ENCODE measurements at places on chromosomes 3 and 15.

DNA sequence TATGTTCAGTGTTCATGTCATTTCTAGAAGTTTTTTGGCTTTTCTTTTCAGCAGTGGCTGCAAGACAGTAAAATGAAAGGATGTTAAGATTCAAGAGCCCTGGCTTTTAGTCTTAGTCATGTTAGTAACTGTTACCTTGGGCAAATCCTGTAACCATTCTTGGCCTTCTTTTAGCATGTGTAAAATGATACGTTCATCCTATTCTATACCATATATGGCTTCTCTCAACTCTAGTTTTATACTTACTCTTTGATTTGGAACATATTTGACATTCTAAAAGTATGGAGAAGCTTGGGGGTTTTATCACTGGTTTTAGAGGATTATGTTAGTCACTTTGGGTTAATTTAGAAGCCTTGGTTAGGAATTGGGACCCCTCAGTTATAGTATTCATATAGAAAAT lies 20.1 kb downstream of the GTF2E1 start:
- no peak for DNase-seq

DNA sequence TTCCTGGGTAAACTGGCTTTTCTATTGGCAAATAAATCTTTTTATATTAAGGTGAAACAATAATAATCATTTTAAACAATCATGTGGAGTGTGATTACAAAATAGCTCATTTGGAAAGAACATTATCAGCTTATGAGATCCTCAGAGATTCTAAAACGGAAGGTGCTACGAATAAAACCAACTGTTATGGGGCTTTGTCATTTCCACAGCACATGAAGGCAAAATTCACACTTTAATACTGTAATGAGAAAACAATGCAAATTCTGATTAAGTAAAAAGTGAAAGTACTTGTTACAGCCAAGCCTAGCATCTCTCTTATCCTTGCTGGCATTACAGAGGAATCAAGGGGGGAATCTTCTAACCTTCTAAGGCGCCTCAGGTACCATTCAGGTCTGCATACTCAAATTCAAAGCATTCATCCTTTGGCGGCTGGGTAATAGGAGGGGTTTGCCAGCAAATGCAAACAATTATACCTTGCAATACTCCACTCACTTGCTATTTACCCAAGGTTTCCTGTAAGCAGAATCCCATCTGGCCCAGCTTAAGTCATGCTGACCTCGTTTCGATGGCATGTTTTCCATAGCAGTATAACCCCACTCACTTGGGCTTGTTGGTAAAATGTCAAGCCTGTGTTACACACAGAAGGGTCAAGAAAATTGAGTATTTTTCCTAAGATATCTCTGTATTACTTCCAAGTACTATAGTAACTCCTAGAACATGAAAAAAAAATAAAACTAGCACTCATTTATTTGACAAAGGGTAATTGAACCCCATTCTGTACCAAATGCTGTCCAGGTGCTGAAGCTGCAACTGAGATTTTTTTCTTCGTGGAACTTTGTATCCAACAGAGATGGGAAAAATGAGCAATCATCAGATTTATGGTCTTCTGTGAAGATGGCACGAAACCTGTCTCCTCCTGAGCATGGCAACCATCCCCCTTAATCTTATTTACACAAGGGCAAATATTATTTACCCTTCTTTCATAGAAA lies 183.7 kb upstream of the LMCD1 start:
- DNase-seq, result no peak

DNA sequence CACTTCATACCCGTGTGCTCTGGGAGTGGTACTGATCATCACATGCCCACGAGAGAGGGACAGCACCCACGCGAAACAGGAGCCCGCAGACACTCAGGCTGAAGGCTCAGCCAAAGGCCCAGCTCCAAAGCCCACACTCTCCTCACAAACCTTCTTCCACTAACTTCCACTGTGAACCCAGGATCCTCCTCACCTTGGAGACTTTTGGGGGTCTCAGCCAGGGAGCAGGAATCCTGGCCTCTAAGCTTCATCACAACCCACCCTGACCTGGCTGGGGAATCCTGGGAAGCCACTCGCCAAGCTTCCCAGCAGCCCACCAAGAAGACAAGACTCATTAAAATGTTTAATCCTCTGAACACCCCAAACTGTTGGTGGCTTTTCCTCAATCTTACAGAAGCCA lies 421.2 kb downstream of the OCA2 start:
- no peak for DNase-seq

DNA sequence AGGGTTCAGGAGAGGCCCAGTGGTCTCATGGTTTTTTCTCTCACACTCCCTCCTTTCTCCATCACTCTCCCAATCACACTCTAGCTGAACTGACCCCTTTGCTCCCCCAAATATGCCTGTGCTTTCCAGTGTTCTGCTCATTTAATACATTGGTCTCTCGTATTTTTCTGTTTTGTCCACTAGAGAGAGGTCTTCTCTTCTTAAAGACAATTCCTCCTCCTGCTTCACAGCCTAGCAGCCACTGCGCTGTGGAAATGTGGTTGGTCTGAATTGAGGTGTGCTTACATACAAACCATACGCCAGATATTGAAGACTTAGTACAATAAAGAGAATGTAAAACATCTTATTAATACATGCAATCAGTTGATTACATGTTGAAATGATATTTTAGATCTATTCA lies 60.6 kb upstream of the XCR1 start:
- peak; percentile 82 for DNase-seq

DNA sequence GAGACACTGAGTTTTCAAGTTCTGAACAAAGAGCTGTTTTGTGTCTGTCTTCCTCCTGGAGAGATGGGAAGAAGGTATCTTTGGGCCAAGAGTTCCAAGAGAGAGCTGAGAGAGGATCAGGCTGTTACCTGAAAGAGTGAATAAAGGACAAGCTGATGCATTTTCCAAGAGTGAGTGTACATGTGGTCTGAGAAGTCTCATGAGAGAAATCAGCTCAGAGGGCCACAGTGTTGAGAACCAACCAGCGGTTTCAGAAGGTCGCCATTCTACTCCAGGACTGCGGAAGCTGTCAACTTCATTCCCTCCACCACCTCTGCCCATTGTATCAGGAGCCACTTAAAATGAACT lies 42.7 kb upstream of the PPP2R3A start:
- DNase-seq, result no peak

DNA sequence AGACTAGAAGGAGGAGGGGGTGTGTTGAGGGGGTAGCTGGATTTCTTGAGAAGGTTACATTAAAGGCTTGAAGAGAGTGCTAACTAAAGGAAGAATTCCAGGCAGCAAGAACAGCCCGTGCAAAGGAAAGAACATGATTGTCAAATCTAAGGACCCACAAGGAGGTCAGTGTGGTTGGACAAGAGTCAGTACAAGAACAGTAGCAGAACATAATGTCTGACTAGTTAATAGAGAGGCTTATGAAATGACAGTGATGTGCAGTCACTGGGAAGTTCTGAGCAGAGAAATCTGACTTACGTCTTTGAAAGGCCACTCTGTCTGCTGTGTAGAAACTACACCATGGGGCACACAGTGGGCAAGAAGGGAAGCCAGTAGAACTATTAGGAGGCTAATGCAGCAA lies 19.8 kb upstream of the RBMS3 start:
- DNase-seq, result no peak

DNA sequence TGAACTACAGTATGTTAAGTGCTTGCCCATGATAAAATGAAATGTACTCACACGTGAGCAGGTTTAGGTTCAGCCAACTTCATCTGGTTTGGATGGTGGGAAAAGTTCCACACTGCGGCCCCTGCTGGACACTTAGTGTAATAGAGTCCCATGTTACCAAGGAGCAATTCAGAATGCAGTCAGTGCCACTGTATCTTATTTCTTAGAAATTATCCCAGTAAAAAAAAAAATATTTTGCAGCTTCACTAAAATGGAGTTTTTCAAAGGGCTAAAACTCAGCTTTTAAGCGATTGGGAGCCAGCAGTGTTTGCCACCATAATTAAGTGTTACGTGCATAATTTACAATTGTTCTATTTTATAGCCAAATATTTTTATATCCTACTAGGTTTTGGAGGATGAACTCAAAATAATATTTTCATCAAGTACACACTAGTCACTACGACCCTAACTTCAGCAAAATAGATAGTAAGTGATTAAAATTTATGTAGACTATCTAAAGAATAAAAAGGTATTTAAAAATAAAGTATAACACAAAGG lies 371.7 kb upstream of the GBE1 start:
- DNase-seq, result peak; percentile 49

- no peak for DNase-seq
Observed at GRCh38 chr15:98431171-98431570, 217.2 kb upstream of the IGF1R start.

Measured in inflammatory macrophage treated with lipopolysaccharide for 4 hours (primary cell).